ENCODE measurements at places on chromosomes 2 and 18.

GRCh38 chr18:49742316-49743116, 70.8 kb downstream of the ACAA2 start:
- DNase-seq, result no peak

GRCh38 chr2:110854355-110855081, 122.1 kb downstream of the ACOXL start:
- DNase-seq, result no peak

GRCh38 chr18:60910534-60910933, 422.7 kb upstream of the CDH20 start:
- DNase-seq, result no peak

- DNase-seq, result no peak
Measured at GRCh38 chr2:205836477-205837221, 154.3 kb downstream of the NRP2 start.

GRCh38 chr2:29255004-29255403, 139.8 kb downstream of the CLIP4 start:
- no peak for DNase-seq

DNA sequence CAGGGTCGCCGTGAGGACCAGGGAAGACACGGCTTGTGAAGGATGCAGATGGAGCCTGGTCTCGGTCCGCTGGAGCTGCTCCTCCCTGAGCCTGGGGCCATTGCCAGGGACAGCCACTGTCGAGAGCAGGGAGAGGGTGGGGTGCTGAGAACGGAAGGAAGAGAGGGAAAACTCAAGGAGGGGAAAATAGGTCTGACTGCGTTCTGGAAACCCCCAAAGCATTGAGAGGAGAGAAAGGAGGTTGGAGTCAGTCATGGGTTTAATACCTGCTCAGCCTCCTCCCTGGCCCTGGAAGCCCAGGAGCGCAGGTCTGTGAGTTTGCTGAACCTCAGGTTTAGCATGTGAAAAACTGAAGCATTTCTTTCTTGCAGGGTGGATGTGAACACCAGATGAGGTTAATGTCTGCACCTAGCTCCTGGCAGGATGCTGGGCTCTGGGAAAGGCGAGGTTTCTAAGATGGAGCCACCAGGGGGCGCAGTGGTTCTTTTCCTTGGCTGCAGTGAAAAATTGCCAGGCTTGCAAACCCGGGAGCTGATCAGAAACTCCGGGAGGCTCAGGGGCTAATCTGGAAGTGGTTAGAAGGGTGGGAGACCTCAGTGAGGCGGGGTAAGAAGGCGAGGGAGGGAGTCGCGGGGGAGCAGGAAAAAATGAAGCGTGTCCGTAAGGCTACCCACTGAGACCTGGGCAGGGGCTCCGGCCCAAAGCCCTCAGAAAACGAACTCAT, 33.6 kb upstream of the RNF149 start:
- DNase-seq, result peak; percentile 82

GRCh38 chr2:205833864-205834263, 151.6 kb downstream of the NRP2 start:
- DNase-seq, result no peak

GRCh38 chr2:171531291-171531690, 9.0 kb downstream of the CYBRD1 start:
- no peak for DNase-seq

DNA sequence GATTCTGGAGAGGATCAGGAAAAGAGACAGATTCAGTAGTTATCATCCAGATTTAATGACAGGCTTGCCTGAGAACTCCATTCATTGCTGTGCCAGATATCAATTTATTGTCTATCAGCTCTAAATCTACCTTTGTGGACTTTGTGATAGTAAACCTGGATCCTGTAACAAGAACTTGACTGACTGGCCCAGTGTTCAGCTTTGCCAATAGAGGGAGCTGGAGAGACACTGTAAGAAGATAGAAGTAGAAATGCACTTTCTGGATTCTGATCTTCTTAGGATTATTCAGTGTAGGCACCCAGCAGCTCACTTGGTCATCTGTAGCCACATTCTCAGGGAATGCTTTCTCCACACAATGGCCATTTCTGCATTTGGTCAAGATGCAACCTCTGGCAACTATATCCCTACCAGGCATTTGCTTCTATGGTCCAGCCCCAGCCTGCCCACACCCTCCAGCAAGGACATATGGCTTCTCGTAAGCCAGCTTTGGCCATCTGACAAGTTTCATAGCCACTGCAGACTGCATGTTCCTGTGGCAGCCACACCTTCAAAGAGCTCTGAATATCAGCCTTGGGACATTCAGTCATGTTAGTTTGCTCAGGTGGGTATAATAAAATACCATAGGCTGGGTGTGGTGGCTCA, 6.1 kb upstream of the SERPINB8 start:
- peak; percentile 65 for DNase-seq

Measured in neural progenitor cell (in vitro differentiated cells).